Astrocyte (in vitro differentiated cells and primary cell): ENCODE measurements at places on chromosomes 6 and 20. TPM values are rescaled to one million over a fixed set of nuclear protein-coding genes. Genes with fewer than 3 reads are reported as not detected.
A peak's percentile ranks its signal among the peaks of the same experiment; 100 is the strongest.

Gene OR12D3
- not detected in 2 replicates for total RNA-seq

GRCh38 chr20:19737025-19737424, 21.0 kb upstream of the RIN2 start:
- no peaks in the 10 kb centered on the region for H3K27me3 ChIP-seq
- H3K4me1 ChIP-seq, result peaks cover 15% of the 10 kb centered on the region
- no peak overlapping the region for H3K27ac ChIP-seq
- no peaks in the 10 kb centered on the region for H3K36me3 ChIP-seq

DNA sequence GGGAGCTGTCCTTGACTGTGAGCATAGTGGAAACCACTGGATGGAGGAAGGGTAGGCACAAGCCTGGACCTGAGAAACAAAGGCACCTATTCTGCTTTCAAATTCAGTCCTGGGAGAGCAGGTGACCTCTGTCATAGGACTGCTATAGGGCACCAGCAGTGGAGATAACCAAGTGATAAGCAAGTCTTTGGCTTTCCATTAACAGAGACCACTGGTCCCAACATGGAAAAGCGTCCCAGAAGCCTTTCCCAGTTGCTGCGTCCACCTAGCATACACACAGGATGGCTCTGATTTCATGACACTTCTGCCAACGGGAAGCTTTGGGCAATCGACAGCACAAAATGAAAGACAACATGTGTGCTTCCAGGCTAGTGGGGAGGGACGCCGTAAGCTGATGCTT, 8.9 kb downstream of the SLC22A3 start:
- peaks cover 3% of the 10 kb centered on the region for H3K4me1 ChIP-seq
- H3K36me3 ChIP-seq, result no peaks in the 10 kb centered on the region
- no peak for DNase-seq
- H3K27me3 ChIP-seq, result peaks cover 3% of the 10 kb centered on the region
- no peak overlapping the region for H3K27ac ChIP-seq

DNA sequence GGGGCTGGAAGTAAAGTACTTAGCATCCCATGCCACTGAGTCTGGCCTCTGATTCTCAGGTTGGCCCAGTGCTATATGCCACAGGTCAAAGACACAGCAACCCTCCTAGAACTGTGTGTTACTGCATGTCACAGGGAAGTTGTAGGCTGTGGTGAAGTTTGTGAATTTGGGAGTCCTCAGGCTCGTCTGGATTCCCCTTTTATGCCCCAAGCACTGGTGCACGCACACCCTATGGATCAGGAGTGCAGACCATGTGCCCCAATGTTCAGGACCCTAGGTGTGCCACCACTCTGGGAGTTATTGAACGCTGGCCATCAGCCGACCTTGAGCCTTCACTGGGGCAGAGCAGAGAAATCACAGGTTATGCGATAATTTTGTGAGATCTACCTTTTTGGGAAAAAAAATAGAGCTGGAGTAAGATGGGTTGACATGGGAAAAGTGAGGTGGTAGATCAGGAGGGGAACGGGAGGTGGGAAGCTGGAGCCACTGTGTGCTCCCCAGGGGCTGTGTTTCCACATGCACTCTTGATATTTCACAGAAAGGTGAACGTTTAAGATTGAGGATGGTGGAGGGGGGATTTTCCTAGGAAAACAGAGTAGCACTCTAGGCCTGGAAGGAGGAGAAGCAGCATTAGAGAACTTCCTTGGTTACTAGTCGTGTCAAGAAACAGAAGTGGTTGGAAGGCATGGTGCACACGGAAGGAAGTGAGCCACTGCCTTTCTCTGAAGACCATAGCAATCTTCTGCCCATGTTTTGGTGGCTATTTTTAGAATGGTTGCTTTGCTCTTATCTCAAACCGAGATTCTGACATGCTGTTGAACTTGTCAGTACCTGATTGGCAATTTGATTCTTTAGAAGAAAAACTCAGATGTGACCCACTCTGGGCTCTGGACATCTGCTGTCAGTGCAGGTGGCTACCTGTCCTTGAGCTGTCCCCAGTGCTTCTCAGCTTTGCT, 44.1 kb downstream of the DUSP22 start:
- no peak overlapping the region for H3K27ac ChIP-seq
- no peaks in the 10 kb centered on the region for H3K4me1 ChIP-seq
- no peaks in the 10 kb centered on the region for H3K36me3 ChIP-seq
- no peak overlapping the region for H3K4me3 ChIP-seq
- no peak for DNase-seq

DNA sequence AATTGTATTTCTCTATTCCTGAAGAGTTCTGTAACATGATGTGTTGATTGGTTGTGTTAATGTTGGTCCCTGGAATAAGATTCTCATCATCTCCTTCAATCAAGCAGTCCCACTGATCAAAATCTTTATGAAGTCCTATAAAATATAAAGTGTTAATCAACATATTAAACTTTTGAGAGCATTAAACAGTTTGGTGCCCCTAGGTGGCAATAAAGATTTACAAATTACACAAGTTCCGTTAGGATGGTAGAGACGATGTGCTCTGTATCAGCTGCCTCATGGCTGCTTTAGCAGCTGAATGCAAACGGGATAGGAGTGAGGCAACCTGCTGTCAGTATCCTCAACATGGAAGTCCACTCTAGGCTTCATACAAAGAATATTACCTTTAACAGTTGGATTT, 16.9 kb downstream of the TDRD6 start:
- no peak overlapping the region for H3K27ac ChIP-seq
- no peaks in the 10 kb centered on the region for H3K4me1 ChIP-seq
- H3K36me3 ChIP-seq, result no peaks in the 10 kb centered on the region
- no peak overlapping the region for H3K4me3 ChIP-seq

GRCh38 chr6:89793586-89793985, 26.0 kb downstream of the MDN1 start:
- no peaks in the 10 kb centered on the region for H3K27me3 ChIP-seq
- H3K4me3 ChIP-seq, result no peak overlapping the region
- peaks cover 8% of the 10 kb centered on the region for H3K4me1 ChIP-seq
- peaks cover 11% of the 10 kb centered on the region for H3K36me3 ChIP-seq
- no peak overlapping the region for H3K27ac ChIP-seq

Gene ZBTB46
- total RNA-seq, result 12.9 and 13.9 TPM in 2 replicates

DNA sequence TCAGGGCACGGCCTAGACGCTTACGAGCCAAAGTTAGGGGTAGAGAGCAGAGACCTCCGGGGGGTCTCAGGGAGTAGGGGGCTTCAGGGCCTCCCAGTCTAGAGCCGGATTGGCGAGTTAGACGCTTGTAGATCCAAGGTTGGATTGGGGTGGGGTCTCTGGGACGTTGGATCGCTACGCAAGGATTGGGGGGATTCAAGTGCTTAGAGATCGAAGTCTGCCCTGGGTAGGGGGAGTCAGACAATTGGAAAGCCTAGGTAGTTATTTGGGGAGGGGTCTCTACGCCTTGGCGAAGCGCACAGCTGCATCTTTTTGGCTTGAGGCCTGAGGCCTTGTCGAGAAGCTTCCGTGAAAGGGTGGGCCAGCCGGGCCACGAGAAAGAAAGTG, 469 bp downstream of the STX16 start:
- no peaks in the 10 kb centered on the region for H3K36me3 ChIP-seq
- H3K4me1 ChIP-seq, result peaks cover 50% of the 10 kb centered on the region
- no peaks in the 10 kb centered on the region for H3K27me3 ChIP-seq
- peak overlapping the region; percentile 86 for H3K4me3 ChIP-seq

DNA sequence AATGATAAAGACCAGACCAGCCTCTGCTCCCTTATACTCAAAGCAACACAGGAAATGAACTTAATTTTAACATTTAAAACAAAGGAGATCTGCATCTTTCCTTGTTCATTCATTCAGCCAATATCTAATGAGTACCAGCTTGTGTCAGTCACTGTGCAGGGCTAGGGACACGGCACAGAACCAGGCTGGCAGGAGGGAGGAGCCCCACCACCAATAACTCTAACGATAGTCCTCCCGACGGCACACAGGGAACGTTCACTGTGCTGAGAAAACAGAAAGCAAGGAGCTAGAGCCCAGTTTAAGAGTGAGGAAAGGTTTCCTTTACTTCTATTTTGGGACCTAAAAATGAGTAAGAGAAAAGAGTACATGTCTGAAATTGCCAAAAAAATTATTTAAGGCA, 9.9 kb downstream of the ETV7 start:
- H3K4me3 ChIP-seq, result no peak overlapping the region
- no peaks in the 10 kb centered on the region for H3K36me3 ChIP-seq
- peaks cover 5% of the 10 kb centered on the region for H3K27me3 ChIP-seq
- no peaks in the 10 kb centered on the region for H3K4me1 ChIP-seq

DNA sequence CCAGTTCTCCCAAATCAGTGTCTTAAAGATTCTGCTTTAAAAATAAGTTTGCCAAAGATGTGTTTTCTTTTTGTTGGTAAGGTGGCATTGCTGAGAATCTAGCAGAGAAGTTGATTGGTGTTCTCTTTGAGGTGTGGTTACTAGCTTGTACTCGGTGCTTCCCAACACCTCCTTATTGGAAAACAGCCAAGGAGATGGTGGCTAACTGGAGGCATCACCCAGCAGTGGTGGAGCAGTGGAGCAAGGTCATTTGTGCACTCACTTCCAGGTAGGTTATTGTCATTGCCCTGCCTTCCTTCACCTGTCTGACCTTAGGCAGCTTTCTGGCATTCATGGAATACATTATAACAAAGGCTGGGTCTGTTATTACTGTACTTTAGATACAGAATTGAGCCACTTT, 26.7 kb downstream of the RALGAPB start:
- H3K27me3 ChIP-seq, result no peaks in the 10 kb centered on the region
- no peak overlapping the region for H3K27ac ChIP-seq
- no peak overlapping the region for H3K4me3 ChIP-seq
- peaks cover 41% of the 10 kb centered on the region for H3K36me3 ChIP-seq
- H3K4me1 ChIP-seq, result no peaks in the 10 kb centered on the region

- peak overlapping the region; percentile 93 for H3K27ac ChIP-seq
- DNase-seq, result no peak
- H3K4me3 ChIP-seq, result peak overlapping the region; percentile 95
- H3K27me3 ChIP-seq, result no peaks in the 10 kb centered on the region
- H3K4me1 ChIP-seq, result peaks cover 21% of the 10 kb centered on the region
- peaks cover 3% of the 10 kb centered on the region for H3K36me3 ChIP-seq
Measured at GRCh38 chr6:21595285-21596144, 2.0 kb downstream of the SOX4 start.

Gene CFAP61
- total RNA-seq, result not detected in 2 replicates

GRCh38 chr6:157054531-157054979, 268.8 kb downstream of the TMEM242 start:
- H3K27ac ChIP-seq, result no peak overlapping the region
- peaks cover 2% of the 10 kb centered on the region for H3K4me1 ChIP-seq
- H3K36me3 ChIP-seq, result no peaks in the 10 kb centered on the region
- no peaks in the 10 kb centered on the region for H3K27me3 ChIP-seq
- no peak overlapping the region for H3K4me3 ChIP-seq

DNA sequence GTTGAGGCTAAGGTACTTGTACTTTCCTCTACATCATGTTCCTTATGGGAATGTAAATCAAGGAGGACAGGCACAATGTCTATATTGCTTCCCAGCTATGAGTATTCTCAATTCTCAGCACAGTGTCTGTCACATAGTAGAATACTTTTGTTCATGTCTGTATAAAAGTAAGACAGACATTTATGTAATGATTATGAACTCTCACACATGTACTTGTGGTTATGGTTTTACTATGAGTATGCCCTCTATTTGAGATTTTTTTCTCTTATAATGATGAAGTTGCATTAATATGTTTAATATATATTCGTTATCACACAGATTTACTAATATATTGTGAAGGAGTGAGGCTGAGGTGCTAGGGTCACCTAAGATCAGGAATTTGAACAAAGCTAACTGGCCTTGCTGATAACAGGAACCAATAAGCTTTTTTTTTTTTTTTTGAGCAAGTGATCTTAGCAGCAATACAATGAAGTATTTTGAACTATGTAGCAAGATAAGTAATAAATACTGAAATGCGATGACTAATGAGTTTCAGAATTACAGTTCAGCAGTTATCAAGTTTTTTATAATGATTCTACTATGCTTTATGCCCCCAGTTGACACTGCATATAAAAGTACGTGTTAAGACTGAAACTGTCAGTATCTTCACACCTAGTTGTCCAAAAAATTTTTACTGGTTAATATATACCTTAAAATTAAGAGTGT, 623.1 kb downstream of the HTR1B start:
- no peak overlapping the region for H3K4me3 ChIP-seq
- H3K4me1 ChIP-seq, result no peaks in the 10 kb centered on the region
- no peak for DNase-seq

Gene ZNF318
- total RNA-seq, result 9.8 and 10.9 TPM in 2 replicates

DNA sequence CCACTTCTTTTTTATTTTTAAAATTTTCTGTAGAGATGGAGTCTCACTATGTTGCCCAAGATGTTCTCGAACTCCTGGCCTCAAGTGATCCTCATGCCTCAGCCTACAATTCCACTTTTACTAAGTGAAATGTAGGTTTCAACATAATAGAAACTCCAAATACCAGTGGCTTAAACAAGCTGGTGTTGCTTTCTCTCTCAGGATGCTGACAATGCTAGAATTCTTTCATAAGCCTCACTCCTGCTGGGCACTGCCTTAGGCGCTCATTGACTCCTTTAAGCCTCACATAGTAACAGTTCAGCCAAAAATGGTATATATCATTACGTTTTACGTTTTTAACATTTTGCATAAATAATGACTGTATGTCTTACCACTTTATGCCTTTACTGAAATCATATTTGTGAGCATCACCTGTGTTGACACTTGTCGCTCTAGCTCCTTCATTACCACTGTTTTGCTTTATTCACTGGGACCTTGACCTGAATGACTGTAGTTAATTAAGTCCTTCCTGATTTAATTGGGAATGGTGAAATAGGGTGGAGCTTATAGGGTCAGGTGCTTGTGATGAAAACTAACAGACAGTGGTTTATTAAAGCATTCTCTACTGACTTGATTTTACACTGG, 3.9 kb upstream of the CST9 start:
- DNase-seq, result no peak
- no peak overlapping the region for H3K4me3 ChIP-seq
- peaks cover 8% of the 10 kb centered on the region for H3K27me3 ChIP-seq
- H3K36me3 ChIP-seq, result no peaks in the 10 kb centered on the region

Gene DEFB113
- not detected in 2 replicates for total RNA-seq

Gene NKAIN4
- total RNA-seq, result 146 and 162 TPM in 2 replicates

GRCh38 chr20:5377484-5377883, 60.7 kb upstream of the PROKR2 start:
- no peaks in the 10 kb centered on the region for H3K27me3 ChIP-seq
- DNase-seq, result no peak
- no peaks in the 10 kb centered on the region for H3K4me1 ChIP-seq
- H3K4me3 ChIP-seq, result no peak overlapping the region

GRCh38 chr20:39713076-39713840, 751.1 kb downstream of the DHX35 start:
- H3K36me3 ChIP-seq, result no peaks in the 10 kb centered on the region
- no peak for DNase-seq
- H3K4me3 ChIP-seq, result no peak overlapping the region
- no peaks in the 10 kb centered on the region for H3K27me3 ChIP-seq
- no peak overlapping the region for H3K27ac ChIP-seq

GRCh38 chr20:41892031-41892430, 273.9 kb upstream of the CHD6 start:
- H3K4me1 ChIP-seq, result no peaks in the 10 kb centered on the region
- DNase-seq, result no peak
- no peaks in the 10 kb centered on the region for H3K36me3 ChIP-seq
- H3K27ac ChIP-seq, result no peak overlapping the region
- no peak overlapping the region for H3K4me3 ChIP-seq

- no peaks in the 10 kb centered on the region for H3K4me1 ChIP-seq
- DNase-seq, result no peak
- H3K27ac ChIP-seq, result no peak overlapping the region
- no peak overlapping the region for H3K4me3 ChIP-seq
Measured at GRCh38 chr6:6452002-6452401, 131.5 kb upstream of the F13A1 start.

GRCh38 chr20:884983-885952, 30.9 kb downstream of the ANGPT4 start:
- peak; percentile 10 for DNase-seq
- no peak overlapping the region for H3K27ac ChIP-seq
- no peak overlapping the region for H3K4me3 ChIP-seq
- peaks cover 11% of the 10 kb centered on the region for H3K27me3 ChIP-seq
- H3K4me1 ChIP-seq, result no peaks in the 10 kb centered on the region
- H3K36me3 ChIP-seq, result no peaks in the 10 kb centered on the region
